ENCODE measurements at places on chromosomes 4 and X.

DNA sequence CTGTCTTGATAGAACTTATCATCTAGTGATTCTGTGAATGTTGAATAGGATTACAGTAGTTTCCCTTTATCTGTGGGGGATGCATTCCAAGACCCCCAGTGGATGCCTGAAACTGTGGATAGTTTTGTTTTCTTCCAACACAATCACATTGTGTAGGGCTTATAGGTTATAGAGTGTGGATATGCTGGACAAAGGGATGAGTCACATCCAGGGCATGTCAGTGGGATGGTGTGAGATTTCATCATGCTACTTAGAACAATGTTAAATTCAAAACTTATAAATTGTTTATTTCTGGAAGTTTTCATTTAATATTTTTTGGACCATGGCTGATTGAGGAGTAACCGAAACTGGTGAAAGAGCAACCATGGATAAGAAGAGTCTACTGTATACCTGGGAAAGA is 432.3 kb upstream of the ATOH1 start:
- DNase-seq, result peak; percentile 53

- DNase-seq, result no peak
These were observed 1217.0 kb downstream of the RAPGEF2 start for GRCh38 chr4:160319868-160320260.

- no peak for DNase-seq
These were observed 1.5 kb downstream of the GSX2 start for GRCh38 chr4:54101190-54102041.

- DNase-seq, result no peak
These were observed 43.0 kb upstream of the PDLIM5 start for GRCh38 chr4:94408549-94409374.

DNA sequence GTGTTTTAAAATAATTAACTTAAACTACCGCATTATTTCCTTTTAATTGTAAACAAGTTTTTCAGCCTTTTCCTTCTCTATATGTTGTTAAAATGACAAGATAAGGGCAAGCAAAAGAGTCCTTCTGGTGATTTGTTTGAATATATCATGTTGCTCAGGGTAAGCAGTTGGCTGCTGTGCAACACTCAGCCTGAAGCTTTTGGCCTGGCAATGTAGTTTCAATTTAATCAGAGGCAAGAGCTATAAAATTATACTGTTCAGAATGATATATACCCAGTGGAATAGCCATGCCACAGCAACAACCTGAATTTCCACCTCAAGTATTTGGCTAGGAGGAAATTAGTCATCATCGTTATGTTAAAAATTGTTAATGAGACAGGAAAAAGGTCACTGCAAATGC is 53.4 kb downstream of the GRXCR1 start:
- DNase-seq, result no peak

GRCh38 chrX:108285356-108285755 is 152.9 kb downstream of the COL4A6 start:
- no peak for DNase-seq

- no peak for DNase-seq
These were observed 4.5 kb downstream of the HAUS7 start for GRCh38 chrX:153465691-153466380.
